ENCODE measurements at places on chromosomes 3 and 15. TPM values are rescaled to one million over a fixed set of nuclear protein-coding genes. Genes with fewer than 3 reads are reported as not detected.

IGSF10 gene
- not detected for polyA plus RNA-seq

SCAMP5 gene
- 0.24 TPM for polyA plus RNA-seq

SI gene
- not detected for polyA plus RNA-seq

RARB gene
- 0.21 TPM for polyA plus RNA-seq

ERICH6 gene
- polyA plus RNA-seq, result 0.41 TPM

SLC9A9 gene
- polyA plus RNA-seq, result 9.1 TPM

PATL2 gene
- polyA plus RNA-seq, result 17.7 TPM

MEF2A gene
- polyA plus RNA-seq, result 53.9 TPM

SEMA3B gene
- not detected for polyA plus RNA-seq

PHLDB2 gene
- polyA plus RNA-seq, result 1.4 TPM

CEMIP gene
- not detected for polyA plus RNA-seq

CELF6 gene
- 0.19 TPM for polyA plus RNA-seq

SPINK8 gene
- polyA plus RNA-seq, result not detected

IL5RA gene
- polyA plus RNA-seq, result 2.8 TPM

KBTBD12 gene
- not detected for polyA plus RNA-seq

STRA6 gene
- not detected for polyA plus RNA-seq

CLEC3B gene
- not detected for polyA plus RNA-seq

MYO5A gene
- polyA plus RNA-seq, result 16.7 TPM

SERPINI2 gene
- not detected for polyA plus RNA-seq

TRMT10C gene
- 39.8 TPM for polyA plus RNA-seq

CD96 gene
- 84.7 TPM for polyA plus RNA-seq

TMEM108 gene
- polyA plus RNA-seq, result not detected

FAM227B gene
- polyA plus RNA-seq, result 13.3 TPM

CNTN4 gene
- not detected for polyA plus RNA-seq

FBXL22 gene
- polyA plus RNA-seq, result 0.73 TPM

RCN2 gene
- polyA plus RNA-seq, result 46.6 TPM

FILIP1L gene
- 1.1 TPM for polyA plus RNA-seq

CILP gene
- polyA plus RNA-seq, result not detected

SAXO2 gene
- polyA plus RNA-seq, result 4.2 TPM

LAMB2 gene
- not detected for polyA plus RNA-seq

SERPINI1 gene
- polyA plus RNA-seq, result 19.1 TPM

ZBED2 gene
- polyA plus RNA-seq, result 6.7 TPM

RPP14 gene
- polyA plus RNA-seq, result 9.9 TPM

CCR2 gene
- polyA plus RNA-seq, result 10.9 TPM
